ENCODE measurements at places on chromosomes 7 and 10.

- no peak for DNase-seq
Measured at GRCh38 chr10:60283397-60283796, 106.3 kb downstream of the ANK3 start.

DNA sequence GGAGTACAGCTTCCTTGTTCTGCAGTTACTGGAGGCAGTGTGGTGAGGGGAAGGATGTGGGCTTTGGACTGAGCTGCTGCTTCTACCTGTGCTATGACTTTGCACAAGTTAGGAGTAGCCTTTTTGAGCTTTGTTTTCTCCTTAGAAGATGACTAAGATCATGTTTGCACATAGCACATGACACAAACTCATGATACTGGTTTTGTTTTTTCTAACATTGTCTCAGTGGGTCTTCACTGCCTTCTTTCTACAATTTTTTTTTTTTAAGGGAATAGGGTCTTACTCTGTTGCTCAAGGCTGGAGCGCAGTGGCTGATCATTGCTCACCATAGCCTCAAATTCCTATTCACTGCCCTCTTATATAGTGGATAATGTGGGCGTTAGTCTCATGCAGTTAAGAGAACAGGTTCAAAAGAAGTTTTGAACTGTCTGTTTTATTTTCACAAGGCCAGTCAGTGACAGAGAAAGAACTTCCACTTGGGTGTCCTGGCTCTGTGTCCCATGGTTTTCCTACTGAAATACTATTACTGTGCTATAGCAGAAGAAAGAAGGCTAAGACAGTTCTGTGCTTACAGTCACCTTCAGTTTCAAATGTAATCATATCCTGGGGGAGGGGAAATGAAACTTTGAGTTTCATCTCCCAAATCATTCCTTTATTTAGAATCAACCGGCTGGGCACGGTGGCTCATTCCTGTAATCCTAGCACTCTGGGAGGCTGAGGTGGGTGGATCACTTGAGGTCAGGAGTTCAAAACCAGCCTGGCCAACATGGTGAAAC, 72.0 kb downstream of the KAT6B start:
- no peak for DNase-seq

DNA sequence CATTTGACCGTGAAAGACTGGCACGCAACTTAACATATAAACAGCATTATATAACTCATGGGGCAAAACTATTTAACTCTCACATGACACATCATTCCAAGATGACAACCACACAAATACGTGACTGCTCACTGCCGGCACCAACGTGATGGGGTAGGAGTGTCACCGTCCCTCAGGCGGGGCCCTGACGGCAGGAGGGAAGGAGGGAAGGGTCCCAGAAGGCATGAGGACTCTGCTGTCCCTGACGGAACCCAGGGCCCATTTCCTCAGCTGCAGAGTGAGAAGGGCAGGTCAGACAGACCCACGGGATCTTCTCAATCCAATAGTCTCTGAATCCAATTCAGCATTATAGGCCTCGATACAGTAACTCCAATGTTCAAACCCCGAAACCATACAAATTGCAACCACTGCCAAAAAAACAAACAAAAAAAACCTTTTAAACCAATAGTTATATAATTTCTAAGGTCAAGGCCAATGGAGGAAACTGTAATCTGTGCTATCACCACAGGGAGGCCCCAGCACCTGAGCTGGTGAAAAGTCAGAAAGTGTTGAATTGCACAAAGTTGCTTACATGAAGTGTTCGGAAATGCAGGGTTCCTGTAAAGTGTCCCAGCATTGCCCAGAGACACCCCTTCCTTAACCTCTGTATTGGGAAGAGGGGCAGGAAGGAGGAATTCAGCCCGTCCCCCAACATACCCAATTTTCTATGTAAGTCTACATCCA, 137.4 kb downstream of the TNS3 start:
- DNase-seq: no peak

DNA sequence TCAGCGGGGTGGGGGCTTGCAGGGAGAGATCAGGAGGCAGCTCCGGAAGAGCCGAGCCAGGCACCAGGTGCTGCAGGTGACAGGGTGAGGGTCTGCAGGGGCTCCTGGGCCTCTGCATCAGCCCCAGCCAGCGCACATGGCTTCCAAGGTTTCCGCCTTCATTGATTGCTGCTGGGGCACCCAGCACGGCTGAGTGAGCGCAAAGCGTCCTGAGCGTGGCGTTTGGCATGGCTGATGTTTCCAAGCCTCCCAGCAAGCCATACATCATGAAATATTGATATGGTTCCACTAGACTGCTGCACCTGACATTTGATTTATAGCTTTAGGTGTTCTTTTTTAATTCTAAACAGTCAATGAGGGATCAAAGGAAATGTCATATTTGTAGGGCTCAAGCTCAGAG, 259.0 kb downstream of the WDR37 start:
- DNase-seq: no peak

DNA sequence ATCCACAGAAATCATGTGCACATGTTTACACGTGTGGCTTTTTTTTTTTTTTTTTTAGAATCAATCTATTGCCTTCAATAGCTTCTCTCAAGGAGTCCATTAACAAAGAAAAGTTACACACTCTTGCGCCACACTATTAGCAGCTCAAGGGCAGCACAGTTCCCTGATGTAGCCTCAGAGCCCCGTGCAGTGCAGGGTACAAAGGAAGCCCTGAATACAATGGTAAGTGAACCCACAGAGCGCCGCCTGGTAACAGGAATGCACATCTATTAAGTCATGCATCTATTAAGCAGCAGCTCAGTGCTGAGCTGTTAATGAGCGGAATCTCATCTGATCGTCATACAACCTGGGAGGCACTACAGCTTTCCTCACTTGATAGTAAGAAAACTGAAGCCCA, 113.7 kb upstream of the PDLIM1 start:
- no peak for DNase-seq

GRCh38 chr10:112507046-112507445, 60.0 kb downstream of the VTI1A start:
- no peak for DNase-seq

GRCh38 chr7:139490130-139490529, 6.7 kb upstream of the KLRG2 start:
- no peak for DNase-seq

DNA sequence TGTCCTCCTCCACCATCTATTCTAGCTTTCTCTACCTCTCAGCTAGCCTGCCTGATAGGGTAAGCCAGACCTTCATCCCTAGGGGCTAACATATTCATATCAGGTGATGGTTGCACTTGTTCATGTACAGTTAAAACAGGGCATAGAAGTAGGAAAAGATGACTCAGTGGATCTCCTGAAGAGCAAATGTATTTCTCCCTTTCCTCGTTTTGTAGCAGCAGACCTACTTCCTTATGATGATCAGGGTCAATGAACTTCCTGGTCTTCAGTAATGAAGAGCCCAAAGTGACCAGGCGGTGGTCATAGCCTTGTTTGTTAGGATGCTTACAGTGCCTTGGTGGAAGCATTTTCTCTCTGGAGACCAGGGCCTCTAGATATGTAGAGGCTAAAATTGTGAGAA, 6.3 kb downstream of the LIPJ start:
- DNase-seq: no peak

DNA sequence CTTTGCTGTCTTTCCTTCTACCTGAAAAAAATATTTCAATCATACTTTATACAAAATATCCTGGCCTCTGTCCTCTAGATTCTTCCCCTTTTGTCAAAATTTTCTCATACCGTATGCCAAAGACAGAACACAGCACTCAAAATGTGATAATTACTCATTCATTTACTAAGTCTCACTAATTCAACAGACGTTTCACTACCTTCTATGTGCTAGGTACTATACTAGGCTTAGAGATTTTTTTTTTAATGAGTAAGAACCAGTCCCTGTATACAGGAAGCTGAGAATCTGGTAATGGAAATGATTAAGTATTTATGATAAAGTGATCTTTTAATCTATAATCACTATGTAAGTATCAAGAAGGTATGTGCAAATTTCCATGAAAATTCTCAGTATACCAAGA, 128.0 kb downstream of the ELAPOR2 start:
- no peak for DNase-seq

GRCh38 chr7:117323305-117323850, 520 bp upstream of the WNT2 start:
- no peak for DNase-seq

- DNase-seq: no peak
Measured at GRCh38 chr10:126663328-126663727, 7.2 kb downstream of the C10orf90 start.

GRCh38 chr7:155217634-155218033, 80.0 kb upstream of the INSIG1 start:
- no peak for DNase-seq

GRCh38 chr7:116616555-116617059, 55.4 kb upstream of the MET start:
- no peak for DNase-seq

DNA sequence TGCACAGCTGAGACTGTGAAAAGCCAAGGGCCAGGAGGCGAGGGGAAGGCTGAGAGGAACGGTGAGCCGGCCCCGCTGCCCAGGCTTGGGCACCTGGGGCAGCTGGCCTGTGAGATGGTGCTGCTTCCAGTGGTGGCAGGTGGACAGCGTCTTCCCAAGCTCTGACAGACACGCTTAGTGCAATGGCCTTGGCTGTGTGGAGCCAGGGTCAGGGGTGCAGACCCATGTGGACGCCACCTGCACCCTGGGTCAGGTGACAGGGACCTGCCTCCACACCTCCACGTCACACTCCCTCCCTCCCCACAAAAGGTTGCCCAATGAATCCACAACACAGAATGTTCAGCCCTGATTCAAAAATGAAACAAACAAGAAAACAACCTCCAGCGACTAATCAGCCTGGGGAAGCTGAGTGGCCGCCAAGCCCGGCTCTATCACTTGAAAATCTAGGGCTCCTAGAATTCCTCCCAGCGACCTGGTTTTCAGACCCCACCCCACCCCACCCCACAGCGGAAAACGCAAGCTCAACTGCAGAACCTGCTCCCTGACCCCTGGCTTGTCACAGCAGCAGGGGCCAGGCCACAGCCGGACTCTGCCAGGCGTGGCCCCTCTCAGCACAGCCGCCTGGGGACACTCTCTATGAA, 54.3 kb downstream of the PRKAG2 start:
- no peak for DNase-seq

DNA sequence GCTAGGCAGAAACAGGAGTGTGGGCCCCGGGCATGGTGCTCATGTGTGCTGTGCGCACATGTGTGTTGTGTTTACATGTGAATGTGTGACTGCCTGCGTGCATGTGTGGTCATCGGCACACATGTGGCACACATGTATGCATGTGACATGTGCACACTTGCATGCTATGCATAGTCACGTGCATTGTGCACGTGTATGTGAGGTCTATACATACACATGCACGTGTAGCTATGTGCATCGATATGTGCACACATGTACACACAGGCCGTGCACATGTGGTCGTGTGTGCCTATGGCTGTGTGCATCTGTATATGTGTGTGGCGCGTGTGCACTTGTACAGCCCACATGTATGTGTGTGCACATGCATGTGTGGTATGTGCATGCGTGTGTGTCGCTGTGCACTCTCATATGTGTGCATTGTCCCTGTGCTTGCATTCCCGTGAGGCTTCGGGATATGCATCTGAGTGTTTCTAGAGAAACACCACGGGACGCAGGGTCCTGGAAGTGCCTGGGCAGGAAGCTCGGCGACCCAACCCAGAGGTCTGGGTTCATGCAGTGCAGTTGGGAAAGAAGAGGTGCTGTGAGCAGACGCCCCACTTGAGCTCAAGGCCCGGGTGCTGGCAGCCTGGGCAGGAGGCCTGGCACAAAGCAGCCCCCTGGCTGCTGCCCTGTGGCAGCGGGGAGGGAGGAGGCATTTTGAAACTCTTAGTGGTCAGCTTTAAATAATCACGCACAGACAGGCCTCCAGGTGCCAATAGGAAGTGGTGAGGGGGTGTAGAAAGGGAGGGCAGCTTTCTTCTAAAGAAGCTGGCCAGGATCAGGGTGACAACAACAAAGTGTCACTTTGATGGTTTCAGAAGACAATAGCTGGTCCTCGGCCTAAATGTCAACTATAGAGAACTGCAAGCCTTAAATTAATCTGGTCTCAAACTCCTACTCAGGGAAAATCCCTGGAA, 410.0 kb upstream of the MGMT start:
- DNase-seq: no peak

- peak; percentile 40 for DNase-seq
Measured at GRCh38 chr10:62278441-62278910, 9.8 kb upstream of the RTKN2 start.

- DNase-seq: peak; percentile 40
Measured at GRCh38 chr7:108057951-108058481, 55.1 kb upstream of the LAMB1 start.

- peak; percentile 17 for DNase-seq
Measured at GRCh38 chr7:81064426-81064825, 145.6 kb upstream of the SEMA3C start.

- no peak for DNase-seq
Measured at GRCh38 chr10:96743988-96744585, 23.8 kb upstream of the PIK3AP1 start.

GRCh38 chr10:42428534-42428933, 209.8 kb downstream of the ZNF33B start:
- no peak for DNase-seq

GRCh38 chr7:157483515-157483914, 146.7 kb downstream of the DNAJB6 start:
- no peak for DNase-seq

DNA sequence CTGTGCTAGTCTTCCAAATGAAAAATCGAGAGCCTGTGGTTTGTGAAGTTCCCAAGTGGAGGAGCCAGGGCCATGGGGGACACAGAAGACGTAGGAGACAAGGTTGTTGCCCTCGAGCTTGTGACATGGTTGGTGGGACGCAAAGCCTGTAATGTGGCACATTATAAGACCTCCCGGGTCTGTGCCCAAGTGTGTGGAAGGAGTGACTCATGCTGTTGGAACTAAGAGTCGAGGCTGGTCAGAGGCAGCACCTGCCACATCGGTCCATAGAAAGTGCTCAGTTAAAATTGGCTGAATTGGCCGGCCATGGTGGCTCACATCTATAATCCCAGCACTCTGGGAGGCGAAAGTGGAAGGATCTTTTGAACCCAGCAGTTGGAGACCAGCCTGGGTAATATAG, 27.0 kb upstream of the PODXL start:
- DNase-seq: no peak

DNA sequence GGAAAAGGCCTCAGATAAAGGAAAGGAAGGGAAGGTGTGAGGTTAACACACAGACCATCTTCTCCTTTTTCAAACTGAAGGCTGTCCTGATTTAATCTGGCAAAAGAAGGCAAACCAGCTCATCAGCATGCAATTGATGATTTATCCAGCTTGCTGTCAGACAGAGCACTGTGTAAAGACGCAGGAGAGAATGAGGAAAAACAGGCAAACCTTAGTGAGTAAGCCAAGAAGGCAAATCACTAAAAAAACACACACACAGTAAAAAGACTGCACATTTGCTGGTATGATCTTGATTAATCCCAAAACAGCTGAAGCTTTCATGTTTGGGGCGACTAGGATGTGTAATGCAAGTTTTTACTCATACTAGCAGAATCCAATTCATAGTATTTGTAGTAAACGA, 65.8 kb upstream of the SKAP2 start:
- DNase-seq: no peak

DNA sequence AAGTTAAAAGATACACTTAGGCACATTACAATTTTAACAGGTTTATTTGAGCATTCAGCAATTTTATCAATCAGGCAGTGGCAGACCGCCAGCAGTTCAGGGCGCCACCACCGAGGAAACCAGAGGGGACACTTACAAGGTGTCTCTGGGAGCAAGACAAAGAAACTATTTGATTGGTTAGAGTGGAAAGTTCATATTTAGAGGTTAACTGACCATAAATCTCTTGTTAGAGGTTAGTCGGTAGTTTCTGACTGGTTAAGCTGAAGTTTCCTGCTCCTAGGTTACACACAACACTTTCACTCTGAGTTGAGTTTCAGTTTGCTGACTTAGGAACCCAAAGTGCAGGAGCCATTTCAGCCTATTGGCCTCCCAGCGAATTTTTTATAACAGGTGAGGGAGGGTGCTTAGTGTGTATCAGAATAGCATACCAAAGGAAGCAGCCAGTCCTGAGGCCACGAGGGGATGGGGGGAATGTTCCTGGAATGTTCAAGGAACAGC, 10.8 kb upstream of the PVRIG start:
- no peak for DNase-seq

Data from retinal pigment epithelial cell (primary cell).